NCI-H1105 (cell line): ENCODE measurements at places on chromosomes 1 and 21.

DNA sequence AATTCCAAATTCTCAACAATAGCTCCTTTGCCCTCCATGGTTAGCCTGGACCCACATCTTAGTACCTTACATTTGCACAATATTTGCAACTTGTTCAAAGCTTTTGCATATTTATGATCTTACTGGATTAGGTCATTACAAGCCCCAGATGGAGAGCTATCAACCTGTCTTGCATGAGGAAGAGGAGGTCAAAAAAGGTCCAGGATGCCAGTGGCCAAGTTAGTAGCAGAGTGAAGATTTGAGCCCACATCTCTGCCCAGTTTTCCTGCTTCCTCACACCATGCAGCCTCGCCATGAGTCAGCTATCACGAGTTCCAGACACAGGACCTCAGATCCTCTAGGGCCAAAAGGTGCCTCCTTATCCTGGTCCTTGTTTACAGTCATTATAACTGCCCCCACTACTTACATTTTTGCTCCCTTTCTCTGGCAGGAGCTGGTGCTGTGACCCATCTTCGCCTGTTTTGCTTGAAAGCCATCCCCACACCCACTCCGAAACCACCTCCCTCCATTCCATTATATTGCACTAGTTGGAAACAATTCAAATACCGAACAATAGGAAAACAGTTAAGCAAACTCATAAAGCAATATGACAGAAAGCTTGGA lies 5.0 kb upstream of the AHCYL1 start:
- no peak for DNase-seq

GRCh38 chr1:185914089-185914488 lies 179.9 kb downstream of the HMCN1 start:
- no peak for DNase-seq

- no peak for DNase-seq
Measured at GRCh38 chr1:25522031-25522655, 21.3 kb upstream of the LDLRAP1 start.

- DNase-seq = no peak
Measured at GRCh38 chr1:234473118-234473517, 5.9 kb downstream of the TARBP1 start.

GRCh38 chr1:118660769-118661168 lies 327.4 kb downstream of the TBX15 start:
- DNase-seq = no peak

GRCh38 chr1:52321061-52321460 lies 44.9 kb downstream of the CC2D1B start:
- DNase-seq = no peak

- DNase-seq = no peak
Measured at GRCh38 chr1:180231506-180231921, 1.4 kb downstream of the LHX4 start.

GRCh38 chr1:179326746-179327145 lies 33.1 kb downstream of the SOAT1 start:
- DNase-seq = no peak

DNA sequence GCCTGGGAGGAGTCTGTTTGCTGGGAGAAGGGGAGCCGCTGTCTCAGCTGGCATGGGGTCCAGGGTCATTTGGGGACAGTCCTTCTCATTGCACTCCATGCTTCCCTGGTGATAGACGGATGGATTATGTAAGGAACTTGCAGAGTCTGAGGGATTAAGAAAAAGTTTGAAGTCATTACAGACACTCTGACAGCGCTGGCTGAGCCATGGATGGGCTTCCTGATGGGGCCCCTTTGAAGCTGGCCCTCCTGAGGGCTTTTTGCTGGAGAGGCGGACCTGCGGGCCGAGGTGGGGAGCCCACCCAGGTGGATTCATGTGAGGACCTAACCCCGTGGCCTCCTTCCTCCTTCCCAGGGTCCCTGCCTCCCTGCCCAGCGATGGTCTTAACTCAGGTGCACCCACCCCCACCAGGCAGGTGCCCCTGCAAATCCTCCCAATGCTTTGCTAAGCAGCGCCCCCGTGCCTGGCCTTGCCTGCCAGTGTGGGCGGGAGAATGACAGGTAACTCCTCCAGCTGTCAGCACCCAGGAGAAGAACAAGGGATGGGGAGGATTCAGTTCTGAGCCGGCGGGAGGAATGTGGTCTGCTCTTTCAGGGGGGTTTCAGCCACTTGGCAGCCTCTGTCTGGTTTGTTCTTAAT lies 24.2 kb upstream of the C1orf174 start:
- DNase-seq = no peak

- DNase-seq = no peak
Measured at GRCh38 chr1:230334447-230334837, 91.7 kb downstream of the PGBD5 start.

GRCh38 chr1:47529520-47530098 lies 91.8 kb downstream of the FOXD2 start:
- no peak for DNase-seq

GRCh38 chr1:63804829-63805484 lies 31.1 kb downstream of the ROR1 start:
- no peak for DNase-seq
